ENCODE measurements at places on chromosomes 12 and 14.

- no peak for DNase-seq
Measured at GRCh38 chr14:99792551-99793212, 531 bp upstream of the EML1 start.

DNA sequence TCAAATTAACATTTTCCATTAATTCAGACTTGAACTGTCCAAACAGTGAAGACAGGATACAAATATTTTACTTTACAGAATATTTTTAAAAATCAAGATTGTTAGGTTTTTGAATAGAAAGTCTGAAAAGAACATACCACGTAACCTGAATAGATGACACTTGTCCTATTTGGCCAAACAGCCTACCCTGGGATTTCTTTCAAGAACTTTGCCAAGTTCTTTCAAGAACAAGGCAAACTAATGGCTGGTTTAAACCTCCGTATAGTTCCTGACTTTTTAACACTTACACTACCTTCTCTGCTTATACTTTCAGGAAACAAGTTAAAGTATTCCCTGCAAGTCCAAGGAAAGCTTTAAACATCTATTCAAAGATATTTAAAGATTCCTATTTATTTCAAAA is 35.0 kb downstream of the MAP4K5 start:
- DNase-seq: no peak

DNA sequence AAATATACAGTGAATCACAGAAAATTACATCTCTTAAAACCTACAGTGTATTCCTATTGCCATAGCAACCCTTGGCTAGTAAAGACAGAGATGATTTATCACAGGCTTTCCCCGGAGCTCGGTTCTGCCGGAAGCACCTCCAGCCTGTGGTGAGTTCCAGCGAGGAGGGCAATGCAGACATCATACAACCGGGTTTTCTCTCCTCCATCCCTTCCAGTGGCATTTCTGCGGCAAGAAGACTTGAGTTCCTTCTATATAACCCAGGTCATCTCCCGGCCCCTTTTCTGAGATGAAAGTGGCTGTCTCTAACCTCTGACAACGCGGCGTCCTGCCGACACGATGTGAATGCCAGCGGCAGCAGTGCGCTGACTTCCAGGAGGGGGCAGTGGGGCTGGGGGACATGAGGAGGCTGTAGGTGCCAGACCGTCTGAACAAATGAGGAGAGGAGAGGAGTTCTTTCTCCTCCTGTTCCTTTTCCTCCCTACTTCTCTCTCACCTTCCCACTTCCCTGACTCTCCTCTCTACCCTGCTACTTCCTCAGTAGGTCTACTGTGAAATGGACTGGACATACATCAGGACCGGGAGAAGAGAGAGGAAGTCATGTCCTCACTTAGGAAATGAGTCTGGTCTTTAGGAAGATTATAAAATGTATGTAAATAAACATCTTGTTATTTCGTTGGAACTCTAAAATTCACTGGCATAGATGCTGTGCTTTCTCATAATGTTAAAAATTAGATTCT is 68.6 kb upstream of the MAX start:
- DNase-seq: no peak

DNA sequence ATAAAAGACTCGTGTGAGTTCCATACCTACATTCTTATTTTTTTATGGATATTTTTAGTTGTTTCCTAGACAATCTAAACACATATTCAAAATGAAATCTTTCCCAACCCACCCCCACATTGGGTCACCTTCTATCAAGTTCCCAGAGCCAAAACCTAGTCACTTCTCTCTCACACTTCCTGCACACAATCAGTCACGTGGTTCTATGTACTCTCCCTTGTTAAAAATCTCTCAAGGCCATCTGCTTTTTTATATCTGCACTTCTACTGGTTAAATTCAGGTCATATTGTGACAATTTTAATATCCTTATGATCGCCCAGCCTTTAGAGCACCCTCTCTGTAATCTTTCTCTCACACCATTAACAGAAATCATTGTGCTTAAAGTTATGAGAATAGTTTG is 175.0 kb upstream of the SYT10 start:
- DNase-seq: no peak

- DNase-seq: no peak
Measured at GRCh38 chr14:71438684-71439083, 493.5 kb upstream of the RGS6 start.

DNA sequence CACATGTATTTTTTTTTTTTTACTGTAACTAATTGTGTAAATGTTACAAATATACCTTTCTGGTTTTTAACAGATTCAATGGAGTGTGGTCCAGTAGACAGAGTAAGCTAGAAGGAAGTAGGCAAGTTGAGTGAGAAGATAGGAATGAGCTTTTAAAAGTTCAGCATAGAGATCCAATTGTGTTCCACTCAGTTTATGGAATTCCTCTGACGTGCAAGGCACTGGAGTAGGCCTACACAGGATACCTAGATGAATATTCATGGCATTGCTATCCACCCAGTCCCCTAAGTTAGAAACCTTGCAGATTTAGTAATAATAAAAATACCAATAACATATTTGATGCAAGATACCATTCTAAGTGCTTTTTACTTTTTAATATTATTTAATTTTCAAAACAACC is 225.6 kb upstream of the ARID2 start:
- DNase-seq: no peak

- no peak for DNase-seq
Measured at GRCh38 chr12:56695327-56696101, 7.4 kb upstream of the PTGES3 start.

- DNase-seq: no peak
Measured at GRCh38 chr12:111425655-111426054, 19.9 kb downstream of the SH2B3 start.

- no peak for DNase-seq
Measured at GRCh38 chr14:55697414-55697861, 117.4 kb downstream of the KTN1 start.

- no peak for DNase-seq
Measured at GRCh38 chr14:22422238-22422637, 166.8 kb downstream of the DAD1 start.

DNA sequence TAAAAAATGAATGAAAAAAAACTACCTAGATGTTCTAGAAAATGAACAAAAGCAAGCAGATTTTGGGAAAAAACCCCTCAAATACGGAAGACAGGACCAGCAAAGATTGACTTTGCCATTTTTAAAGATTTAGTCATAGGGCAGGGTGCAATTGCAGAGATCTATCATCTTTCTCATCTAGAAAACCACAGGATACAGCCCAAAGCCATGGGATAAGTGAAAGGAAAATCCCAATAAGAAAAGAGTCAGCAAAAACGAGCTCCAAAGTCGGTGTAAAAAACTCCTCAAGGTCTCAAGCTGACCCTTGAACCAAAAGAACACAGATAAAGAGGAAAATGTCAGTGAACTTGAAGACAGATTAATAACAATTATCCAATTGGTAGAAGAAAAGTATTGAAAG is 28.0 kb downstream of the CEP290 start:
- DNase-seq: no peak

DNA sequence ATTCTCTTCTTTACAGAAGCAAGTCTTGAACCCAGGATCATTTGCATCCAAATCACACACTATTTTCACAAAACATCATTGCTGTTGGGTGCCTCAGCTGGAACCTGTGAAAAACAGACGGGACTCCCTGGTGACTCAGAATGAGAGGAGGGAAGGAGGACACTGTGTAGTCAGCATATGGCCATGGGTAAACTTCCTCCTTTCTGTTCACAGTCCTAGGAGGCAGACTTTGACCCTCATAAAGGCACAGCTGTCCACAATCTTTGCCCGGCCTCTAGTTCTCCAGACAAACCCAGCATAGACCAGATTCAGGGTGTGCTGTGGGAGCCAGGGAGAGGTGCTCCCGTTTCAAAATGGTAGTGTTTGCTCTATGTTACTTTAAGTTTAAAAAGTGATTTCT is 62.0 kb downstream of the DYRK2 start:
- DNase-seq: no peak

DNA sequence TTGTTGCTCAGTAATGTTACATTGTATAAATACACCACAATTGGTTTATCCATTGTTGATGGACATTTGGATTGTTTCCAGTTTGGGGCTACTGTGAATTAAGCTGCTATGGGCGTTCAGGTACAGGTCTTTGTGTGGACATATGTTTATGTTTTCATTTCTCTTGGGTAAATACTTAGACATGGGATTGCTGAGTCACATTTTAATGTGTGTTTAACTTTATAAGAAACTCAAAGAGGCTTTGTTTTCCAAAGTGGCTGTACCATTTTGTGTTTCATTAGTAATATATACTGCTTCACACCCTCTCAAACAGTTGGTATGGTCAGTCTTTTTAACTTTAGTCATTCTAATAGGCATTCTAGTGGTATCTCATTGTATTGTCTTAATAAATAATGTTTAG is 225.0 kb downstream of the SPTSSA start:
- DNase-seq: no peak

DNA sequence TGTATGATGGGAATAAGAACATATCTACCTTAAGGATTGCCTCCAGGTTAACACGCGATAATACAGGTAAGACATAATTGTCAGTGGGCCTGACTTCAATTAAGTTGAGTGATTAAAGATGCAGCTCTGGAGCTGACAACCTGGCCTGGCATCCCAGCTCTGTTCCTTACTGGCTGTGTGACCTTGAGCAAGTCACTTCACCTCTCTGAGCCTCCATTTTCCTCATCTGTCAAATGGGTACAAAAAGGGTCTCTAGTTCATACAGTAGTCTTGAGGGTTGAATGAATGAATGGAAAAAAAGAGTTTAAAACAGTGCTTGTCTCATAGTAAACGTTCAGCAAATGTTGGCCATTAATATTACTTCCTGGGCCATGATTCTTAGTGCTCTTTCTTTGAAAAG is 213.9 kb downstream of the PHETA1 start:
- no peak for DNase-seq
